Activated CD4-positive, alpha-beta T cell treated with anti-CD3 and anti-CD28 coated beads for 36 hours (primary cell): ENCODE measurements at places on chromosomes 12 and 14. TPM values are rescaled to one million over a fixed set of nuclear protein-coding genes. Genes with fewer than 3 reads are reported as not detected.

DNA sequence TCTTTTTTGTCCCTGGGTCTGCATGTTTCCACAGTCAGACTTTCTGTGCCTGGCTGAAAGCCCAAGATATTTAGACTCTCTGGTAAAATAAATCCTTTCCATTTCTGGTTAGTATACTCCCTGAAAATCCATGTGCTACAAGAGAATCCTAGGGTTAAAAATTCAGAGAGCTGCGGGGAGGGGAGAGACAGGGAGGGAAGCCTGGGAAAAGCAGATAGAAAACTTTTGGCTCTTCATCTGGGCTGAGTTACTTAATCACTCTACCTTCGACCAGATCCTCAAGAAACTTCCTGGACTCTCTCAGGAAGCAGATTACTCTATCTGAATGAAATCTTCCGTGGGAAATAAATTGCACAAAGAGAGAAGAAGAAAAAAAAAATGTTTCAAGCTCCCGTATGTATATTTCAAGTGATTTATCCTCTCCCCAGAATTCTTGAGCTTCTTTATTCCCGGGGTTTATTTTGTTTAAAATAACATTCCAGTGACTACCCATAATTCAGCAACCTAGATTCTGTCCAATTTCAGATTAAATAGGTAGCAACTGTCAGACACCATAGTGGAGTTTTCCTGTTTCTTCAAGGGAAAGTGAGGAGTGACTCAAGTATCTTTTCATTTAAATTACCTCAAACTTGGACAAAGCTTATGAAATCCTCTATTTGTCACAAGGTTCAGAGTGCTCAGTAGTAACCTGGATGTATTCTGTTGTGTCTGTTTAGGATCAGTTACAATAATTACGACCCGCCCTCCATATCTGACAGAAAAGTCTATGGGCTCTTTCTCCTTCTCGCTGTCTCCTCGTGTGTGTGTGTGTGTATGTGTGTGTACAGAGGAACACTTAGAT, 163.7 kb downstream of the MYRFL start:
- H3K4me1 ChIP-seq: no peaks in the 10 kb centered on the region
- H3K27ac ChIP-seq: no peak overlapping the region
- no peak for DNase-seq
- H3K27me3 ChIP-seq: peaks cover 2% of the 10 kb centered on the region
- H3K4me3 ChIP-seq: no peak overlapping the region
- H3K36me3 ChIP-seq: no peaks in the 10 kb centered on the region

GRCh38 chr12:62659453-62660295, 193.0 kb downstream of the MON2 start:
- DNase-seq: no peak
- H3K27ac ChIP-seq: no peak overlapping the region
- no peak overlapping the region for H3K4me3 ChIP-seq
- H3K36me3 ChIP-seq: no peaks in the 10 kb centered on the region
- H3K27me3 ChIP-seq: no peaks in the 10 kb centered on the region
- no peaks in the 10 kb centered on the region for H3K4me1 ChIP-seq

KRT83 gene
- total RNA-seq: not detected

DNA sequence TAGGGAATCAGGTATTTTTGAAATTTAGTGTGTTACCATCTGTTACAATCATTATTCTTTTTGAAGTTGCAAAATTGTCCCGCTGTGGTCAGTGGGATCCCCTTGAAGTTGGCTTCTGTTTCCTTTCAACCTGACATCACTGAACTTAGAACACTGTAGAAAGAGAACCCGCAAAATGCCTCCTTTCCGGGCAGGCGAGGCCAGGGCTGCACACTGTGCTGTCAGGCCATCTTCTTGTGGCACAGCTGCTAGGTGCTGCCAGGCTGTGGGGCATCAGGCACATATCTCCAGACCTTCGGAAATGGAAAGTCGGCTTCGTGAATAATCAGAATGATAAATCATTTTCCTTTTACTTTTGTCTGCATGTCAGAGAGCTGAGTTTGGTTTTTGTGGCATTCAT, 103.5 kb downstream of the GLT1D1 start:
- peaks cover 2% of the 10 kb centered on the region for H3K4me1 ChIP-seq
- no peak overlapping the region for H3K27ac ChIP-seq
- no peak for DNase-seq
- H3K4me3 ChIP-seq: no peak overlapping the region

NPFF gene
- total RNA-seq: not detected

DNA sequence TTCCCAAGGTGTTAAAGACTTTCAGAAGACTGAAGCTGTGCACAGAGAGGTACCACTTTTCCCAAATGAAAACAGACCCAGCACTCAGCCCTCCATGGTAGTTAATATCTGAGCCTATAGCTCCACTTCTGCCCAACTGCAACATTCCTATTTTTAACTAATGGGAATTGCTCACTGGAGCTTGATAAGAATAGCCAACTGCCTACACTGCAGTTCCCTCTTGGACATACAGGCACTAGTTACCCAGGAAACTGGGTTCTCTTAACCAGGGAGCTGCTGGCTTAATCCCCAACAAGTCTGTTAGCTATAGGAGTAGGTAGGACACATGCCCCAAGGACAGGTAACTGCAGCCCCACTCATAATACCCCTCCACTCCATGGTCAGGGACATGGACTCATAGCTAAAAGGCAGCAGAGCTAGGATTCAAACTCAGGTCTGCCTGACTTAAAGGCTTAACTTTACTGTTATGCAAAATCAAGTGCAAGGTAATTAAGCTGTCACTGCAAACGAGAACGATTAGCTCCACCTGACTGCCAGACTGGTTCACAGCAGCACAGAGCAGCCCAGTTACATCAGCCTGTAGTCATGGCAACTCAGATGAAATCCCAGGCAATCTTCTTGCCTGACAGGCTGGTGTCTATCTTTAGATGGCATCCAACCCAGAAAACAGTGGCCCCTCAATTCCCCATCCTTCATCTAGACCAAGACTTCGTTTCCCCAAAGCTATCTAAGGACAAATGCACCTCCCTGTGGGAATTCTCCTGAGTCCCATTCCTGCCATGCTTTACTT, 77.1 kb upstream of the ACTN1 start:
- peaks cover 44% of the 10 kb centered on the region for H3K36me3 ChIP-seq
- peaks cover 19% of the 10 kb centered on the region for H3K4me1 ChIP-seq
- peak; percentile 50 for DNase-seq

- DNase-seq: peak; percentile 40
- H3K36me3 ChIP-seq: no peaks in the 10 kb centered on the region
- no peak overlapping the region for H3K27ac ChIP-seq
- H3K4me1 ChIP-seq: no peaks in the 10 kb centered on the region
Observed at GRCh38 chr14:93132472-93133065, 16.8 kb upstream of the ITPK1 start.

DNA sequence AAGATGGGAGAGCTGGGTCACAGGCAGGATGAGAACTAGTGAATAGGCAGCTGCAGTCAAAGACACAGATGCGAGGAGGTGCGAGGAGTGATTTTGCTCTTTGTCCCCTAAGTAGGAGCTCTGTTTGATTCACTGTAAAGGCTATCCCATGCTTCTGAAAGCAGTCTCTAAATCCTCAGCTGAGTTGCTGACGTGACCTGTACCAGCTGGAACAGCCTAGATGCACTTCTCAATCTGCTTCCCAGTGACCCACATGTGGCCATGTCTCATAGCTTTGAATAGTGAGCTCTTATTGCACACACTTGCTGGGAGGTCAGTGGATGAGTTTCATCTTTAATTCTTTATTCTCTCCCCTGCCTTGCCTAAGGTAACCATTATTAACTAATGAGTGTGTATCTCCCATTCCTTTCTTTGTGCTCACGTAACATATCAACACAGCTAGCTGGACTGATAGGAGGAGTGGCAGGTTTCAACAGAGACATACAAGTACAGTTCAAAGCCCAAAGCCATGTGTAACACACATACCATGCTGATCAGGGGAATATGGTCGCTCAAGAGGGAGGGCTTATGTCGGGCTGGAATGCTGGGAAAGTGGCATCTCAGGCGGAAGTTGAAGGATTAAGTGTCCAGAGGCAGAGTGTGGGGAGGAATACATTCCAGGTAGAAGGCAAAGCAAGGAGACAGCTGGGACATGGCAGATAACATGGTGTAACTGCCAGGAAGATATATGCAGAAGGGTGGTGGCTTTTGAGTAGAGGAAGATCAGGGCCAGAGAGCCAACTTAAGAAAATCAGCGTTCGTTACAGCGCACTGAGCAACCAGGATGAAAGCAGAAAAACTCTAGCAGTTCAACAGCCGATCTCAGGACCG, 15.4 kb upstream of the YY1 start:
- H3K27me3 ChIP-seq: no peaks in the 10 kb centered on the region
- peak overlapping the region; percentile 87 for H3K27ac ChIP-seq
- H3K4me3 ChIP-seq: no peak overlapping the region
- no peaks in the 10 kb centered on the region for H3K36me3 ChIP-seq

GRCh38 chr12:67268335-67268895, 743 bp upstream of the CAND1 start:
- peak; percentile 90 for DNase-seq
- peak overlapping the region; percentile 98 for H3K4me3 ChIP-seq
- peak overlapping the region; percentile 100 for H3K27ac ChIP-seq
- H3K36me3 ChIP-seq: peaks cover 15% of the 10 kb centered on the region
- peaks cover 26% of the 10 kb centered on the region for H3K4me1 ChIP-seq

NT5DC3 gene
- total RNA-seq: 7.3 TPM
